NCI-H2171 (cell line): ENCODE measurements at places on chromosomes 1 and 21.

- no peak for DNase-seq
Measured at GRCh38 chr1:240086726-240087125, 5.0 kb upstream of the FMN2 start.

DNA sequence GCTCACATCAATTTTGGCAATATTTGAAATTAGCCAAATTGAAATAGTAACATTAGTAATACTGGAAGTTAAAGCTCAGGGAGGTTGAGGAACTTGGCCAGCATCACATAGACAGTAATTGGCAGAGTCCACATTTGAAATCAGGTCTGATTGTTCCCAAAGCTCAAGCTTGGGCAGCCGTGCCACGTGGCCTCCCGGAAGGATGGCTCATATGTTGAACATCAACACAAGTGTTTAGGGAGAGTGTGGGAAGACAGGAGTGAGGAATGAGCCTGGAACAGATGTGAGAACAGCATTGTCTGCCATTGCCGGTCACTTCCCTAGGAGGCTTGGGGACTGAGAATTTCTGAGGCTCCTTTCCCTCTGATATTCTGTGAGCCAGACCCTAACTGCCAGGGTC lies 40.2 kb upstream of the RBM15 start:
- DNase-seq: no peak

DNA sequence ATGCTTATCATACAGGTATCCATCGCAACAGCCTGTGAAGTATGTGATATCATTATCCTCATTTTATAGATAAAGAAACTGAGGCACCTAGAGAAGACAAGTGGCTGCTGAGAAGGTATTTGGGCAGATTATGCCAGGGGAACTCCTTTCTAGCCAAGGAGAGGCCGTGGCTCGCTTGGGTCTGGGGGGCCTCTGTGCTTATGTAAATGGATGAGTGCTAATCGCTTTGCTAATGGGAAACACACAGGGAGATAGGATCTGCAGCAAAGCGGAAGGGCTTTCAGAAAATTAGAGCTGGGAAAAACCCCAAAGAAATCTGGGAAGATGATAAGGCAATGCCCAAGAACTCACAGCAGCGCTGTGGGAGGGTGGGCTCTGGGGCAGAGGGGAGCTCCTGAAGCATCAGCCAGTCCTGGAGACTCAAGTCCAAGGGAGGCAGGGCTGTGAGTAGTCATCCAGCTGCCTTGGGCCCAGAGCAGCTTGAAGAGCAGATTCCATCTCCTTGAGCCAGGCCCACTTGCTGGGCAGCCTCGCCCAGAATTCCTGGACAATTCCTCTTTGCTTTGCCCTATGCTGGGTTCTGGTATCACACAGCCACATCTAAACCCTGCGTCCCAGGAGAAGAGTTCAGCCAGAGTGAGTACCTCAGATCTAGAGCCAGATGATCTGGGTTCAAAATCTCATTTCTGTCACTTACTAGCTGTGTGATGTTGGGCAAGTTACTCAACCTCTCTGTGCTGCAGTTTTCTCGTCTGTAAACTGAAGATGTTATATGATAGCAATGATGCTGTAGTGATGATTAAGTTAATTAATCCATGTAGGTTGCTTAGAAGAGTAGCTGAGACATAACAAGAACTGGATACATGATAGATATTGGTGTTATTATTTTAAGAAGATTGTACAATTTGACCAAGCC lies 36.7 kb downstream of the FOXD2 start:
- no peak for DNase-seq

GRCh38 chr1:94817712-94818111 lies 2.4 kb upstream of the SLC44A3 start:
- no peak for DNase-seq

- DNase-seq: no peak
Measured at GRCh38 chr1:30146448-30146847, 576.9 kb downstream of the MATN1 start.

DNA sequence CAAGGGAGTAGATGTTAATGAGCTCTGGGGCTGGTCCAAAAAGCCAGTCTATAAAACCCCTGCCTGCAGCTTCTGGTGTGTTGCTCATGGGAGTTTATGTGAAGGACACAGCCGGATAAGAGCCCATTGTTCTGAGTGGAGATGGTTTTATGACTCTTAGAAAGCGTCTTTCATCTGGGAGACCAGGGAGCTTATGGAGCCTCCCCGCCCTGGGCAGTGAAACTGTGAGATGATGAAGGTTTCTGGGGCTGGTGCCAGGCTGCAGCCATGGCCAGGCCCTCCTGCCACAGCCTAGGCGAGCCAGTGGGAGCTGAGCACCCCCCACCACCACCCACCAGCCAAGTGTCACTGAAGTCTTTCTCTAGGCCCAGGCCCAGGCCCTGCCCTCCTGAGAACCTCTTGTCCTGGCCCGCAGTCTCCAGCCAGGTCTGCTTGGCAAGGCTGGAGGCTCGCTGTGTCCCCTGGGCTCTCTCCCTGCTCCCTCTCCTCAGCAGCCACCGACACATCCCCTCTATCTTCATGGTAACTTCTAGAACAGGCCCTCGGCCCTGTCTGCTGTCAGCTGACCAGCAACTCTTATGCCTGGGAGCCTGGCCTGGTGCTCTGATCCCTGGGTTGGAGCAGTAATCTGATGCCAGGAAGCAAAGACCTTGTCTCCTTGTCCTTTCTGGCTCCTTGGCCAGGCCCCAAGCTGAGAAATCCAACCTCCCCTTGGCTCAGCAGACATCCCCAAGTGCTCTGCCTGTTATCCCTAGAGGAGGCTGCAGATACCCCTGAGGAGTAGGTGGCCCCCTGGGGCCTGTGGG lies 7.6 kb upstream of the ARHGEF10L start:
- DNase-seq: no peak

GRCh38 chr21:20108016-20108415 lies 890.2 kb upstream of the NCAM2 start:
- DNase-seq: no peak

DNA sequence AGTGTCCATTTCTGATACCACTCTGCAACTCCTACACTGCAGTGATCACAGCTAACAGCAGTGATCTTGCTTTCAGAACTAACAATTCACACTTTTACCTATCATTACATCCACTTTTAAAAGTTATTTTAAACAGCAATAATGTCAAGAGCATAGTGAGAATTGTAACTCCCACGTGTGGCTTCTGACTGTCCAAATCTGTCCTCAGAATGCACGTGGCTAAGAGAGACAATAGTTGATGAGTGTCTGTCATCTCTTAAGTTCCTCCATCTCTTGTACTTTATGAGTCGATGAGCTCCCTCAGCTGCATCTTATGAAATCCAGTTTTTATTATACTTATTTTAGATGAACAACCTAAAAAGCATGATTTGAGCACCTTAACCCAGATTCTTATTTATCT lies 16.5 kb upstream of the CFHR5 start:
- DNase-seq: no peak

- DNase-seq: no peak
Measured at GRCh38 chr1:183913567-183913993, 108.7 kb downstream of the RGL1 start.

DNA sequence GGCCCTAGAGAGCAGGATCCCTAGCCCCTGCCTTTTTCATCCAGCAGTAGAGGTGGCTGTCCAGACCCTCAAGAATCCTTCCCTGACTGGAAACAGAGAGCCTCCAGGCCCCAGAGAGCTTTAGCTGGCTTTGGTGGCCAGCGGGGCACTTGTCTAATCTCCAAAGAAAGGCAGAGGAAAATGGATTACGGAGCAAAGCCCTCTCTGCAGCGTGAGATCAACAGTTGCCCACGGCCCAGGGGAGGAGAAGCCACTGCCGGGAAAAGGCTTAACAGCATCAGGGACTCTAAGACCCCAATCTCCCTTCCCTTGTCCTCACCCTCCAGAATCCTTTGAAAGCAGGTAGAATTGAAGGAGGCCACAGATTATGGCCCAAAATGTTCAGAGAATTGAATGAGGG lies 35.8 kb upstream of the GRIK3 start:
- no peak for DNase-seq

DNA sequence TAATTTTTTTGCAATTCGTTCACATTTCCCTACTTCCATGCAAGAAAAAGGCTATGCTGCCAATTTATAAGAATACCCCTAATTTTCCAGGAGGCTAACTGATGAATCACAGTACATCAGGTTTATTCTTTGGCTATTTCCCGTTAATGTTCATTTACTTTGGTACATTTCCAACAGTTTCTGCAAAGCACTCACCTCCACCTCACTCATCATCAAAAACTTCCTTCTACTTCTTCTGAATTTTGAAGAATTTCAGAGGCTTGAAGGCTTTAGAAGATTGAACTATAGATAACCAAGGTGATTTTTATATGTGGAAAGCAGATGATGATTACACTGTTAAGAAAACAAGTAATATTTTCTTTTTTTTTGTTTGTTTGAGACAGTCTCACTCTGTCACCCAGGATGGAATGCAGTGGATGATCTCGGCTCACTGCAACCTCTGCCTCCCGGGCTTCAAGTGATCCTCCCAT lies 60.5 kb upstream of the HP1BP3 start:
- no peak for DNase-seq

DNA sequence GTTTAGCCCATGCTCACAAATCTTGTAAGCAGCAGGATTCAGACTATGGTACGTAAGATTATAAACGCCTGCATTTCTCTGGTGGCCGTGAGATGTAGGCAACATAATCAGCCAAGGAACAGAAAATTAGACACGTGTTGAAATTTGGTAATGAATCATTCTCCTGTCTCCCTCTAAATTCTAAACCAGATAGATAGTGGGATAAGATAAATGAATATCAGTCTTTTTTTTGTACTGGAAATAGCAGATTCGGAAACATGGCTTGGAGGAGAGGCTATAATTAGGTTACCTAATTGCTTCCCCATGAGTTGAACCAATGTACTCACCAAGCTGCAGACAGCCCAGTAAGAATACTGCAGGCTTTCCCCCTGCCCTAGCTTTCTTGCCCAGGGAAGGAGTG lies 172.3 kb downstream of the TGFB2 start:
- no peak for DNase-seq

- DNase-seq: no peak
Measured at GRCh38 chr1:192529031-192529755, 46.4 kb upstream of the RGS1 start.

GRCh38 chr1:22825486-22826189 lies 115.0 kb downstream of the EPHB2 start:
- DNase-seq: no peak
